Skeletal muscle cell (primary cell): ENCODE measurements at places on chromosomes 12 and 14.

DNA sequence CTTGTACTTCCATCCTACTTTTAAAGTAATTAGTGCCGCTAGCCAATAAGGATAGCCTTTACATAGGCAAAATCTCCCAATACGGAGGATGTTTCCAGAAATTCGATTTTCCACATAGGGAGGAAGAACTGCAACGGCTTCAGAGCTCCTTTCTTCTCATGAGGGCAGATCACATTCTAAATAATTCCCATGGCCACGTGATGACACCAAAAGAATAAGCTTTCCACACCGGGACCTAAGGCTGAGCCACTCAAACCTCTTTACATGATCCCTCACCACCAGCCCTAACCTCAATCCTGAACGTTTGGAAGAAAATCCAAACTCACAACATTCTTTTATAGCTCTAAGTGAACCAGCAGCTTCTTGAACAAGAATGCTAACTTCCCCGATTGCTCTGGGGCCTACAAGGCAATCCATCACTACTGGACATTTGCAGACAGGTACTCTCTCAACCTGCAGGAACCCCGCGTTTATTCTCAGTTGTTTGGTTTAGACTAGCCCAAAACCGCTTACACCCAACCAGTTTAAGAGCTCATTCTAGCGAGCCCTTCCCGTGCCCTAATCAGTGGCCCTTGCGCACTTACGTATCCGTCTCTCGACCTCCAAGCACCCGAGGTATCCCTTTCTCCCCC is 884 bp downstream of the CAPRIN2 start:
- DNase-seq = no peak

- DNase-seq = peak; percentile 65
Measured at GRCh38 chr12:49515266-49515665, 23.6 kb upstream of the KCNH3 start.

- no peak for DNase-seq
Measured at GRCh38 chr14:74255281-74255680, 16.0 kb downstream of the VSX2 start.

DNA sequence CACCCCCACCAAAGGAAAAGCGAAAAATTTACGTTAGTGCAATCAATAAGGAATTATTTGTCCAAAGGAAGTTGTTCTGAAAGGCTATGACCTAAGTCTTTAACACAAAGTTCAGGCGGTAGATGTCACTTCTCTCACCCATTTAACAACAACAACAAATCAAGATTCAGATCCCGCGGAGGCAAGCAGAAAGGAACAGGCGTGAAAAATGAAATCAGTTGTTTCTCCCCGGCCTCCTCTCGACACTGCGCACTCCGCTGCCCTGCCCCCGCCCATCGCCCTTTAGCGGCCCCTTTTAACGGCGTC is 1.4 kb downstream of the DENND5B start:
- DNase-seq = no peak

GRCh38 chr12:48717252-48717695 is 767 bp upstream of the CCNT1 start:
- no peak for DNase-seq

- peak; percentile 52 for DNase-seq
Measured at GRCh38 chr14:55807053-55807880, 227.3 kb downstream of the KTN1 start.

GRCh38 chr14:99278836-99279235 is 6.8 kb upstream of the BCL11B start:
- no peak for DNase-seq

GRCh38 chr14:70576891-70577290 is 23.6 kb downstream of the MED6 start:
- no peak for DNase-seq

DNA sequence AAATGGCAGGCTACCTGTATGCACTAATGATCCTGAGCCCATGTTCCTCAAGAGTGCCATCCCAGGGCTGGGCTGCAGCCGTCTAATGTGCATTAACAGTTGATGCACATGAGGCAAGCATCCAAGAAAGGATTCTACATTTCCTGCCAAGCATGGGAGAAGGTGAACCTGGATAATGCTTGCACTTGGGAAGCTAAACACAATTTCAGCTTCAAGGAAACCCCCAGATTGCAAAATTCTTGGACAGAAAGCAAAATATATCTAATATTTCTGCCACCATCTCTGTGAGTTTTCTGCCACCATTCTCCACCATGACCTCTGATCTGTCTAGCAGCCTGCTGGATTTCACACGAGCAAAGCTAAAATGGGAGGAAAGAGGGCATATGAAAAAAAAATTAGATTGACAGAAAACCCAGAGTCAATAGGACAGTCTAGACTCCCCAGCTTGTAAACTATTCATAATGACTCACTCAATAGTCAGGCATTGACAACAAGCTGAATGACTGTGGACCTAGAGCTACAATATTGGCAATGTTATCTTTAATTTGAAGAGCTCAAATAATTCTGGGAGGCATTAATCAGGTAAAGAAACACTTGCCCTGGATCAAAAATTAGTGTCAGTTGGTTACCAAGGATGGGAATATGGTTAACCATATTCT is 91.9 kb upstream of the BCL2L14 start:
- DNase-seq = no peak

DNA sequence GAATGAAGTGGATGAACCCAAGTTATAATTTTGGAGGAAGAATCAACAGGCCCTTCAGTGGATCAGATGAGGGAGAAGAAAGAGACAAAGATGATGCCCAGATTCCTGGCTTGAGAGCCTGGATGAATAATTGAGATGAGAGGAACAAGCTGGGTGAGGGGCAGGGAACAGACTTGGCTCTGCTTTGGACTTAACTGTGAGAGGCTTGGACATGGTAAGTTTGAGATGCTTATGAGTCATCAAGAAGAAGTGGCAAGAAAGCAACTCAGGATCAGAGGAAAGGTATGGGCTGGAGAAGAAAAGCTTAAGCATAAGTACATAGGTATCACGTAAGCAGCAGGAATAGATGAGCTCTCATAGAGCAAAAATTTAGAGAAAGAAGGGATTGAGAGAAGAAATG is 55.3 kb downstream of the FIGNL2 start:
- peak; percentile 25 for DNase-seq

GRCh38 chr12:122423258-122424165 is 1.0 kb upstream of the CLIP1 start:
- DNase-seq = no peak

DNA sequence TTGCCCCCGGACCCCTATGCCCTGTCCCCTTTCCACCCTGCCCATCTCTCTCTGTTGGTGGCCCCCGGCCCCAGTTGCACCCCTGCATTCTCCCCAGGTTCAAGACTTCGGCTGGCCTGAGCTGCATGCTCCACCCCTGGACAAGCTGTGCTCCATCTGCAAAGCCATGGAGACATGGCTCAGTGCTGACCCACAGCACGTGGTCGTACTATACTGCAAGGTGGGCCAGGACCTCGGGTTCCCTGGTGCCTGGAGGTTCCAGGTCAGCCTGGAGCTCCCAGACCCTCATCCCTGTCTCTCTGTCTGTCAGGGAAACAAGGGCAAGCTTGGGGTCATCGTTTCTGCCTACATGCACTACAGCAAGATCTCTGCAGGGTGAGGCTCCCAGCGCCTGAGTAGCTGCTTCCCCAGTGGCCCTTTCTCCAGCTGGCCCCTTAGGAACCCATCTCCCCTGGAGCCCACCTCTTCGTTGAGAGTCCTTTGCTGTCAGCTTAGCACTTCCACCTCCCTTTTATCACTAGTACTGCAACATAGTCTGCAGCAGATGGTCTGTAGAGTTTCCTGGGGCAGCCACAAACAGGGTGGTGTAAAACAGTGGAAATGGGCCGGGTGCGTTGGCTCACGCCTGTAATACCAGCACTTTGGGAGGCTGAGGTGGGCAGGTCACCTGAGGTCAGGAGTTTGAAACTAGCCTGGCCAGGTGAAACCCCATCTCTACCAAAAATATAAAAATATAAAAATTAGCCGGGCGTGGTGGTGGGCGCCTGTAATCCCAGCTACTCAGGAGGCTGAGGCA is 5.8 kb downstream of the TNS2 start:
- DNase-seq = no peak

DNA sequence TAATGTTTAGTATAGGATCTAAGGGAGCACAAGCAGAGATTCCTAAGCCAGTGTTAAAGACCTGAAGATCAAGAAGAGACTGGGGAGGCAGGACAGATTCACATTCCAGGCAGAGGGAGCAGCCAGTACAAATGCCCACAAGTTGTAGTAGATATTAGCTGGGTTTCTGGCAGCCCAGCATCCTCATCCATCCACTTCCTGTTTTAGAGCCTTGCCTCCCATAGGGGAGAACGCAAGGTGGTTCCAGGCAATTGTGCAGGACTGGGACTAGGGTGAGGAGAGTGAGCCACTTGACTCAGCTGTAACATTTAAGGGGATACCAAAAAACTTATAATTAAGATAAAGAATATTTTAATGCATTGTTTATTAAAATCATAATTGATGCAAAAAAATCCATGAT is 71.3 kb upstream of the PSMA6 start:
- no peak for DNase-seq

DNA sequence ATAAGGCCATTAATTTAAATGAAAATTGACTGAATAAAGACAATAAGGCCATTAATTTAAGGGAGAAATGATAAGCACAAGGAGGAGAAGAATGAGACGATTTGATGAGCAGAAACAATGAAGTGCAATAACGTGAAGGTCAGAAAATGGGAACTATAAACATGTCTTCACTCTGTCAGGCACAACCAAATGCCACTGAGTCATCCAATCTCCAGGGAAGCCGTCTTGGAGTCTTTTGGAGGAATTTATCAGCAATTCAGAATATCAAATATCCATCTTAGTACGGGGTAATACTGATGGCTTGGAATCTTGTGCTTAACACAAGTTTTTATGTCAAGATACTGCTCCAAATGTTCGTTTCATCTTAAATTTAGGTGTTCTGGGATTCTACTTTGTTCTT is 159.9 kb downstream of the CAPZA3 start:
- no peak for DNase-seq

- no peak for DNase-seq
Measured at GRCh38 chr12:126454581-126454980, 1389.3 kb downstream of the AACS start.

DNA sequence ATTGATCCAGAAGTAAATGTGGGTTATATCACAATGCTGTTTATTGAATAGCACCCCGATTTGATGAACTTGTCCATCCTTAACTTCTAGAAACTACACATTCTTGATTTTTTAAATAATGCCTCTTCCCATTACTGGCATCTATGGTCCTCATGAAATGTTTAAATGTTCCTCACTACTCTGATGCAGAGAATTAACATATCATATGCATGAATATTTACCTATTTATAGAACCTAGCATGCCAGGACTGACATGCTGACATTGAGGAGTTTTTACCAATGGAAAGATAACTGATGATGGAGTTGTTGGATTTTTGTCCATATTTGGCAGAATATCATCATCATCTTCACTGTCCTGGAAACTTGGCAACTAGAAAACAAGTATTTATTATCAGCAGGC is 42.8 kb downstream of the MIS18BP1 start:
- no peak for DNase-seq

DNA sequence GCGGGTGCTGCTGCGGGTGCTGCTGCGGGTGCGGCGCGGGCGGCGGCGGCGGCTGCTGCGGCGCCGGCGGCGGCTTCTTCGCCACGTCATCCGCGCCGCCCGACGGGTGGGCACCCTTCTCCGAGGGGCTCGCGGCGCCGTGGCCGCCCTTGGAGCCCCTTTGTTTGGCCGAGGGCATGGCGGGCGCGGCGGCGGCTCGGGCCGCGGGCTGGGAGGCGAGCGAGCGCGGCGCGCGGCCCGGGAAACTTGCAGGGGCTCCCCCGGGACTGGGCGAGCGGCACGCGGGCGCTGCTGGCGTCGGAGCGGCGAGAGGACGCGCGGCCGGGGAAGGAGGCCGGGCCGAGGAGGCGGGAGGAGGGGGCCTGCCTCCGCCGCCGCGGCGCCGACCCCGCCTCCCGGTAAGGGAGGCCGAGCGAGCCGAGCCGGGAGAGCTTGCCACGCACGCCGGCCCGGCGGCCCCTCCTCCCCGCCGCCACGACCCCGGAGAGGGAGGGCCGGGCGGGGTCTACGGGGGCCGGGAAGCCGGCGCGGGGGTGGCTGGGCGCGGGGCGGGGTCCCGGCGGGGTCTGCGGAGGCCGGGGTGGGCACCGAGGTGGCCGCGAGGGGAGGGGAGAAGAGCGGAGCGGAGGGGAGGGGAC is at the start of gene CKAP4:
Gene CKAP4 (minus strand): TSS at position 347 of the 638 bp plus-strand sequence. CDS start 169 bp downstream, at position 178.
- DNase-seq = peak; percentile 64

GRCh38 chr12:10982244-10982643 is 4.5 kb downstream of the TAS2R50 start:
- DNase-seq = no peak

DNA sequence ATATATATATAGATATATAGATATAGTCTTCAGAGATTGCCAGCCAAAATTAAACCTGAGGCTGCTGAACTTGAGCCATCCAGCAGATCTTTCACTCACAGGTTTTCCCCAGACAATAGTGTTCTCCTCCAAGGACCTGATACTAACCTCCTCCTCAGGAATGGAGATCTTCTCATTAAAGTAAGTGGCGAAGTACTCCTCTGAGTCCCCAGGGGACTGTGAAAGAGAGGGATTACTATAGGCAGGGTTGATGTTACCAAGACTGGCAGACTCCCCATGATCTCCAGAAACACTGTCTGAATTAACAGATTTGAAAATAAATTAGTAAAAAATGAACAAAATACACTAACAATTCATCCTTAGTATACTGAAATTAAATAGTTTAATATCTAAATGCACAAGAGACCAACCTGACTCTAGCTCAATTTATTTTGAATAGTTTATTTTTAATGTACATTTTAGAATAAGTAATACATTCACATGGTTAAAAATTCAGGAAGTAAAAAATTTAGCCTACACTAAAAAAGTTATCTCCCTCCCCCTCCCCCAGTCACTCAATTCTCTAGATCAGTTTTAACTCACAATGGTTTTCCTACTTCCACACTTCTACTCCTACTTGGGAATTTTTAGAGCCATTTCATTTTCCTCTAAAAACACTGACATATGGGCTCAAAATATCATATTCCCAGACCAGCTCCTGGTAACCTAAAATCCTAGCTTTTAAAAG is 17.7 kb downstream of the SLC11A2 start:
- no peak for DNase-seq

DNA sequence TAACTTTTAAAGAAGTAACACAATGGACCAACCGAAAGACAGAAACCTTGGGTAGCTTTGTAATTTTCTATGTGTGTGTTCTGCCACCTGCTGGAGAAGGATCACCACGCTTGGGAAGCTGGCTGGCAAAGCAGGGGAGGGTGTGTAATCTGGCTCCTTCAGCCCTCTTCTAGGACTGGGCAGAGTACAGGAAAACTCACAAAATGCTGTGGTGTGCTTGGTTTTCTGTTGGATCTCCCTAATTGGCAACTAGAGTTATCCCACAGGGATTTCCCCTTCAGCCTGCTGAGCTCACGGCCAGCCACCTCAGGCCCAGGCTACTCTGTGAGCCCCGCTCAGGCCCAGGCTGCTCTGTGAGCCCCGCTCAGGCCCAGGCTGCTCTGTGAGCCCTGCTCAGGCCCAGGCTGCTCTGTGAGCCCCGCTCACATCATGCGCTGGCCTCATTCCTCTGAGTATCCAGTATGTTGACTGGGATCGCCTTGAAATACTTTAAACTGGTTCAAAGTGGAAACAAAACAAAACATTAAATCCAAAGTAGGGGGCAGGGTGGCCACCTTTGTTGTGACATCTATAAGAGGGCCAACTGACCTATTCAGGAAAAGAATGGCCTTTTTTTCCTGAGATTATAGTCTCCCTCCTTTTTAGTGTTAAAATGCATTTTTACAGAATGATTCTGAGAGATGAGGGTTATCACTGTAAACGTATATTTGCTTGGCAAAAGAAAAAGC is 52.0 kb upstream of the RNU6-8 start:
- DNase-seq = no peak

GRCh38 chr12:128316973-128317526 is 50.1 kb downstream of the TMEM132C start:
- no peak for DNase-seq
